ENCODE measurements at places on chromosomes 11 and 22.

- DNase-seq, result peak; percentile 26
Measured at GRCh38 chr11:118841469-118842242, 42.0 kb upstream of the CXCR5 start.

DNA sequence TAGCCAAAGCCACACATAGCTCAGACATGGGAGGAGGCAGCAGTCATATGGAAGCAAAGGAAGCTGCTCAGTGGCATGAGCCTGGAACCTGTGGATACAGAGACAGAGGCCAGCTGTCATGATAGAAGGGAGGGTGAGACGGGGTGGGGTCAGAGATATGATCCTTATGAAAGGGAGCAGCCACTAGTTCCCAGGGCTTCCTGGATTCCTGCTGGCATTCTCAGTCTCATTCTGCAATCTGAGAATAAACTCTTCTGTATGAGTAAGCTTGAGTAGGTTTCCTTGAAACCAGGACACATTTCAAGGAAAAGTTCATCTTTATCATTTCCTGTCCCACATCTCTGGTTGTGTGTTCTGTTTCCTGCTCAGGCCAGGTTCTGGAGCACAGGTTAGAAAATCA is 220.2 kb upstream of the SNX19 start:
- DNase-seq, result no peak

DNA sequence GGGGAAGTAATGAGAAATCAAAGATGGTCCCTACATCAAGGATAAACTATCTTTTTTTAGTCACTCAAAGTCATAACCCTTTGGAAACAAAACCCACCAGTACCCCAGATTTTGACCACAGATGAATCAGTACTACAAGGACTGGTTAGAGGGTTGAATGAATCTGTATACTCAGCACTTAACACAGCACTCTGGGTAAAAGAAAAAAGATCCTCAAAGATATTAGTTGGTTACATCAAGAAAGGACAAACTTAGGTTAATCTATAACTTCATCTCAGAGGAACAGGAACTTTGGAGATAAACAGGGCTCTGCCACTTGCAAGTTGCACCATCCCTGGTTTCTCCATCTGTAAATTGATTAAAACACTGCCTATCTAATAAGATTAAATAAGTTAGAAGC is 18.8 kb downstream of the SC5D start:
- peak; percentile 44 for DNase-seq

GRCh38 chr11:64842851-64843685 is 1.4 kb downstream of the CDC42BPG start:
- no peak for DNase-seq

GRCh38 chr11:10844796-10845195 is 13.1 kb downstream of the ZBED5 start:
- no peak for DNase-seq

GRCh38 chr11:44998051-44998450 is 47.4 kb upstream of the TP53I11 start:
- DNase-seq, result no peak

- no peak for DNase-seq
Measured at GRCh38 chr11:109747839-109748238, 325.8 kb downstream of the C11orf87 start.

DNA sequence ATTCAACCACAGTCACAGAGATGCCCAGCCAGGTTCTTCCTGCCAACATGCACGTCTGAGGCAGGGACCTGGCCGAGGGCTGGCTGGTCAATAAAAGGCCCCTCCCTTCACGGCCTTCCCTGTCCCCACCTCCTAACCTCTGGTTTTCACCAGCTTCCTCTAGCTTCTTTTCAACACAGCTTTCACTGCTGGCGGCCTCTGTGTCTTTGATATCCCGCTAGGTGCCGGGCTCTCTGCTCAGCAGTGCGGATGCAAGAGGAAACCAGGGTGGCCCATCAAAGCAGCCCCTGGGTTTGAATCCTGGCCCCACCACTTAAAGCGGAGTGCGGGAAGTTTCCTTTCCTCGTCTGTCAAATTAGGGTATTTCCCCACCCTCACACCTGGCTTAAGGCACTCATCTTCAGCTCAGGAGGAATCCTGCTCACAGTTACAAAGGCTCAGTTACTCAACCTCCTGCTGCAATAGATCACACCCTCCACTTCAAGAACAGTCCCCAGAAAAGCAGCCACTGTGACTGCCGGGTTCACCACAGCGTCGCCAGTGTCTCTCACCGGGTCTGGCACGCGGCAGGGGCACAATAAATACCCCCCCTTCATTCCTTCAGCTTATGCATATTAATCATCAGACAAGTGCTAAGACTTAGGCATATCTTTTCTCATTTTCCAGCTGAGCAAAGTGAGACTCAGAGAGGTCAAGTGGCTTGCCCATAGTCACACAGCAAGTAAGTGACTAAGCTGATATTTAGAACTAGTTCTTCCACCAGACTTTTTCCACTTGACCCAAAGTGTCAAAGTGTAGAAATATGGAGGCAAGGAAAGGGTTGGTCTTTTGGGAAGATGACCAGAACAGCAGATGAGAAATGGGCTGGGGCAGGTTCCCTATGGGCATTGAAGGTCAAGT is 45.7 kb downstream of the TXN2 start:
- DNase-seq, result peak; percentile 19

- DNase-seq, result no peak
Measured at GRCh38 chr11:115455613-115456012, 48.6 kb downstream of the CADM1 start.

- DNase-seq, result no peak
Measured at GRCh38 chr11:36278531-36279282, 10.5 kb downstream of the COMMD9 start.

DNA sequence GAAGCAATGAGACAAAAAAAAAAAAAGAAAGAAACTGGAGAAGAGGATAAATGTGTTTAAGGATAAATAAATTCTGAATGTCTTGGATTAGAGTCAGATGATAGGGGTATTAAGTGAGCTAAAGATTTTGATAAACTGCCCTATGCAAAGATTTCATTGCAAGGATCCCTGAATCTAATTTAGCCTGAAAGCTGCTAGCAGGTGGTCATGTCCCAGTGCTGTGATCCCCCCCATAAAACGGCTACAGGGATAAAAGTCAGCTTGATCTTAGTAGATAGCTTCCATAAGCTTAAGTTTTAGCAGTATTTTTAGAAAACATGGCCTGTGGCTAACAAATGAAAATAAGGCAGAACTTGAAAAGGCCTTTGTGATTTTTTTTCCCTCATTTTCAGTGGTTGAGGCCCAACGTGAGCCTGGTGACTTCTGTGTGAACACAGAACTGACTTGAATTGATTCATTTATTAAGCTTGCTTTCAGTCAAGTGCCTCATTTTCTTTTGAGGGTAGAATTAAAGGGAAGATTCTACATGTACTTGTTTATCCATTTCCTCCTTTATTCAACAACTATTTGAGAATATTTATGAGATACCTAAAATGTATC is 44.5 kb downstream of the CD44 start:
- DNase-seq, result no peak
